ENCODE measurements at places on chromosomes 4 and X.

DNA sequence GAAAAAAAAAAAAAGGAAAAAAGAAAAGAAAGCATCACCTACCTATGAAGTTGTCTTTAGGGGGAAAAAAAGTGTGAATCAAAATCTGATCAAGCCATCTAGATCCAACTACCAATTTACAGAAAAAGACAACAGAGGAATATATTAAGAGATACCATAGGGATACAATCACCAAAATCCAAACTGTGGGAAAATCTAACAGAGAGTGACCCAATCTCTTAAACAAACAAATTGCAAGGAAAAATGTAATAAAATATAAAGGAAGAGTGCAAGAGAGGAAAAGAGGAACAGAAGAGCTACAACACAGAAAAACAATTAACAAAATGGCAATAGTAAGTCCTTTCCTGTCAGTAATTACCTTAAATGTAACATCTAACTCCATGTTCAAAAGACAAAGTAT is 19.0 kb downstream of the THOC2 start:
- no peak for DNase-seq

DNA sequence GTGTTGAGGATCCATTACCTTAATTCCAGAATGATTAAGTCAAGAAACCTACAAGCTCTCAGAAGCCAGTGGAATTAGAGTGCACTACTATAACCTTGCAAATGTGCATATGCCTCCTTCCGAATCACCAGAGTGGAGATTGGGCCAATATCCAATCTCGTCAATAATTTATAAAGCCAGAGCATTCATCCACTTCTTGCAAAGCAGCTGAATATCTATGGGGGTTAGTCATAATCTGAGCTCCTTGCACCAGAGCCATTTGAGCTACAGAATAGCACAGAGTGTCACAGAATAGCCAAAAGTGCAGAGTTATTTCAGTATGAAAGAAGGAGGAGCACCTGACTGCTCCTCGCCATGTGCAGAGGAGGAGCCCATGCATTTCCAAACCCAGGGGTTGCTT is 69.2 kb upstream of the MTM1 start:
- no peak for DNase-seq

GRCh38 chr4:30953799-30954198 is 233.6 kb downstream of the PCDH7 start:
- DNase-seq = no peak

DNA sequence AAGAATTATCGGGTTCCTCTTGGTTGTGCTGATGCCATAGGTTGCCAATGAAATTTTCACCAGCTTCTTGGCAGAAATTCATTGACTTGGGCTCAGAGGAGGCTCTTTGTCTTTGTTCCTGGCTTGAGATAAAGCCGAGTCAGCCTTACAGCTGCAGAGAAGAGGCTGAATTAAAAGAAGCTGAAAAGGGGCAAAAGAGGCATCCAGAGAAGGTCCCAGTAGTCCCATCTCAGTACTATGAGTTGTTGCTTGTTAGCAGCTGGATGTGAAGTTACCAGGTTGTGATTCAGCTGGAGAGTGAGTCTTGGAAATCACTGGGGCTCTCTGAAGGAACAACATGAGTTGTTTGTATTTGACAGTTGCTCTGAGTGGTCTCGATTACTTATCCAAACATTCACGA is 59.7 kb downstream of the SMAD1 start:
- DNase-seq = no peak

GRCh38 chrX:113804819-113805218 is 779.1 kb upstream of the HTR2C start:
- no peak for DNase-seq

DNA sequence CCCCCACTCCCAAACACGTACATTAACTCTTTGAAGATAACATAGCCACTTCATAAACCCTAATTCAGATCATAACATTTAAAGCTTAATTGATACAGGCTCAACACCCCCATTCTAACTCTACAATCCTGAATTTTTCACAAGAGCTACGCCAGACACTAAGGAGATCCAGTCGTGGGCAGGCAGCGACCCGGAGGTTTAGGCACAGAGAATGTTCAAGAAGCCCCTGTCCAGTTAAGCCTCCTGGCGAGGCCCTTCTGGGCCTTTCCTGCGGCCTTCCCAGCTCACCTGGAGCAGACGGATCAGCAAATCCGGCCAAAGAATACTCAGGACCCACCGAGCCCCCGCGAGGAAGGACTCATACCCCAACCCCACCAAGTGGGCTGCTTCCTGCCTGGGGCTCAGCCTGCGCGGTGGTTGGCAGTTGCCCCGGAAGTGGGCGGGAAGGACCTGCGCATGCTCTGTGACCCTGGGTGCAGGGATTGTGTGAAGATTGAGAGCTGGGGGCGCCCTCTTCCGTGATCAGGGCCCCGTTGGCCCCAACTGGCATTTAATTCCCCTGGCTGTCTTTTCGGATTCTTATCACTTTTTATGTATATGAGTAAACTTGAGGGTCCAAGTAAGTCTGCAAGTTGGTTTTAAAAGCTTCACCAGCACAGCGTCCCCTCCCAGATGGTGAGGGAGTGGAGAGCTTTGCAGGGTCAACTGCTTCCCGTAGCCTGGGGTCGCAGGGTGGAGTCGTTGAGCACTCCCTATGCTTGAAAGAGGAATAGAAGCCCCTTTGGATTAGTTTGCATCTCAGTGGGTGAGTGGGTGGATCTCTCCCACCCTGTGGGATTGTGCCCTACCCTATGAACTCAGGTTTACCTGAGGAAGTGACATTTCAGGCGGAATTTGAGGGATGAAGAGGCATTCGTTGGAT is at the start of gene TRIM61:
TSS of gene TRIM61 (minus strand) at position 415 of the 922 bp plus-strand sequence. CDS start 7,655 bp downstream, outside the sequence.
- peak; percentile 17 for DNase-seq

- no peak for DNase-seq
Observed at GRCh38 chrX:139495324-139495723, 35.2 kb upstream of the F9 start.

GRCh38 chr4:3223956-3224748 is 24.8 kb upstream of the MSANTD1 start:
- no peak for DNase-seq

- no peak for DNase-seq
Observed at GRCh38 chr4:65669111-65670019, 924 bp downstream of the EPHA5 start.

DNA sequence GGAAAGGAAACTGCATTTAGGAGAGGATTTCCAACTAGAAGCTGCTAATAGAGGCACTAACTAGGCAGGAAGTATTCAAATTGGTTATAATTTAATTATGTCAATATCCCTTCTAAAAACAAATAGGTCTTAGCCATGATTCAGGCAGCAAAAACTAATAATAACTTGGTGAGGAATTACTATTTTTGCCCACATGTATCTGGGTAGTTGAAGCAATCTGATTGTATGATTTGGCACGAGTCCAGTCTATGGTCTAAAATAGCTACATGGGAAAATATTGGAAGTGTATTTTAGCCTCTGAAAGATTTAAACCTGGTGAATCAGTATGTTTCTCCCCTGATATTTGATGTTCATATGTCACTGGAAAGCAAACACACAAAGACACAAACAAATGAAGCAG is 62.2 kb downstream of the MFAP3L start:
- no peak for DNase-seq

GRCh38 chrX:149848855-149849254 is 32.1 kb upstream of the MAGEA8 start:
- DNase-seq = no peak

DNA sequence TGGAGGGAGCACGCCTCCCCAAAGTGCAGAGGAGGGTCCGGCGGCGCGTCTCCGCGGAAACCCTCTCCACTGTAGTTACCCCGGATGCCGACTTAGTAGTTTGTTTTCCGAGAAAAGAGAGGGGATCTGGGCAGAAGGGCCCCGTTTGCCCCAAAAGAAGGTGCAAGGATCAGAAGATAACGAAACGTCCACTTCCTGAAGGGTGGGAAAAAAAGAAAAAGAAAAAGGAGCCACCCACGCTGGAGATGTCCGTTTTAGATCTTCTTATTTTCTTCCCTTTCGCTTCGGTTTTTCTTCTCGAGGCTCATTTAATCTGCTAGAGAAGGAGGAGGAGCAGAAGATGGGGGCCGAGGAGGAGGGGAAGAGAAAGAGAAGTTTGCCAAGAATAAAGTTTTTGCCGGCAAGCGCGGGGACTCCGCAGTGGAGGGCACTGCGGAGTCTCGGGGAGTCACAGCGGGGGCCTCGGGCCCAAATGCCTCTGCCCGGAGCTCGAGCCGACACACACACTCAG is 517 bp downstream of the LEF1 start:
- no peak for DNase-seq

DNA sequence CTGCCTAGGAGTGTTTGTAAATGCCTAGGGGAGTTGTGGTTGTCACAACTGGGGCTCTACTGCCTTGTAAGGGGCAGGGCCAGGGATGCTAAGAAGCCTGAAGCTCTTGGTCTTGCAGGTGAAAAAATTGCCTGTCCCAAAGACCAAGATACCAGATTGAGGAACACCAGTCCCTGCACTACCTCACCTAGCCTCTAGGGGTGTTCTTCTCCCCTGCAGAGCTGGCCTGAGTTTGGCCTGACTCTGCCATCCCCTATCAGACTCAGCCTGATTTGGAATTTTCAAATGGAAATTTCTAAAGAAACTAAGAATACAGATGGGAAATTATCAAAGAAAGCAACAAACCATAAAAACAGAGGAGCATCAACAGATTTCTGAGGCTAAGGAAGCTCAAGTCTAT is 90.4 kb downstream of the ZC4H2 start:
- no peak for DNase-seq

DNA sequence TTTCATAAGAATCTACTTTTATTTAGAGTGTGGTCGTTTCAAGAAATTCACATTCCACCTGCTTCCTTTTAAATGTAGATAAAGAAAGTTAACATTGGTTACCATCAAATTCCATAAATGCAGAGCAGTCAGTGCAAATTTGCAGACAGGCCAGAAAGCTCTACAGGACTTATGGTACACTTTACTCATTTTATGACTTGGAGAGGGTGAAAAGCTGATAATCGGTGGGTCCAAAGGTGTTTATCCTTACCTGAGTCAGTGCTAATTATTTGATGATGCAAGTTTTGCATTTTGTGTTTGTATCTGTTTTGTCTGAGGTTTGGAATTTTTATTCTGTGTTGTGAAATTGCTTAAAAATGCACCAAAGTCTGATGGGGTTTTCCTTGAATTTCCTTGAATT is 193.3 kb downstream of the PALLD start:
- DNase-seq = no peak

DNA sequence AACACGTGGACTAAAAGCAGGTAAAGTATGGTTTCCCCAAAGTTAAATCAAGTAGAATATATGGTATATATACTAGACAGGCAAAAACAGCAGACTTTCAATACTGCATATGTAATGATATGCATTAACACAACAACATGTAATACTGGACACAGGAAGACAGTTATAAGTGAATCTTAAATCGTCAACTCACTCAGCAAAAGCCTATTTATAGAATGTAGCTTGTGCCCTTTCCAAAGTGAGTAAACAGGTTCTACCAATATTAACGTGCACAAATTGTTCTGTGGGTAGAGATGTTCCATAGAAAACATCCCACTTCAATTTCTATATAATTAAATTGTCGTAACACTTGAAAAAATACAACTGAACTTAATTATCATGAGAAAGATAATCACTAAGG is 30.6 kb downstream of the FAM241A start:
- DNase-seq = no peak

DNA sequence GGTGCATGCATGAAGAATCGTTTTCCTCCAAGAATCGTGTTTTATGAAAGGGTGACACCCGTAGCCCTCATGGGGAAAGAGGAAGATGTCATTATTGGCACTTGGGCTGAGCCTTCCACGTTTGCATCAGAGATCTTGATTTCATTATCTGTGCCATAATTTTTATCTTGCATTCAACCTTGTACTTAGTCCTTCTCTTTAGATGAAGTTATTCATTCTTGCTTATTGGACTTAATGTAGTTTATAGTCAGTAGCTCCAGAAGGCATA is 66.8 kb downstream of the GAB1 start:
- no peak for DNase-seq

GRCh38 chrX:123219916-123220315 is 35.8 kb downstream of the GRIA3 start:
- no peak for DNase-seq

GRCh38 chr4:109912706-109913595 is at the start of gene EGF:
Gene EGF, plus strand, starts transcription at chr4:109912883. Its CDS starts 453 bp downstream, at chr4:109913336.
- no peak for DNase-seq

DNA sequence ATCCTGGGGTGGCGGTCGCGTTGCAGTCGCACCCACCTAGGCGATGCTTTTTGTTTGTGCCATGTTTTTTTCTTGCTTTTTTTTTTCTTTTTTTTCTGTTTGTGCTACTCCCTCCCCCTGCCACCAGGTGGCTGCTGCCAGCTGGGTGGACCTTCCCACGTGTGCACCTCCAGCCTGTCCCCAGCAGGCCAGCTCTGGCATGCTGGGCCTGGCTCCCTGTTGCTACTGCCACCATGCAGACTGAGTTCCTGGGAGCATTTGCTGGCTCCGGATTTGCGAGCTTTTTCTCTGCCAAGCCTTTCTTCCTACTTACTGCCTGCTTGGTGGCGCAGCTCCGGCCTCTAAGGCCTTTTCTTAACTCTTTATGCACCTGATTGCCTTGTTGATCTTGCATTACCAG is 161.2 kb upstream of the WDFY3 start:
- DNase-seq = no peak

DNA sequence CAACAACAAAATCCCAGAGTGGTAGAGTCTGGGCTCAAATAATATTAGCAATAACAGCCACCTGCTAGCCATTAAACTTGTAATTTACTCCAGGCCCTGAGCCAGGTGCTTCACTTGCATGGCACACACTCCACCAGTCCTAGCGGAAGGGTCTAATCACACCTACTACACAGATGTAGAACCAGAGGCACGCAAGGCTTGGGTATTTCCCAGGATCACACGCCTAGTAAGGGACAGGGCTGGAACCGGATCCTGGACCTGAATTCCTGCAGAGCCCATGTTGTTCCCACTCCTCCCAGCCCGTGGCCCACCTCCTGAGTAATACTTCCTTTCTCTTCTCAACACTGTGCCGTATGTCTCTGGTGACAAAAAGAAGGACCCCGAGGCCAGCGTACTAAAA is 5.7 kb downstream of the MAGEA1 start:
- no peak for DNase-seq

DNA sequence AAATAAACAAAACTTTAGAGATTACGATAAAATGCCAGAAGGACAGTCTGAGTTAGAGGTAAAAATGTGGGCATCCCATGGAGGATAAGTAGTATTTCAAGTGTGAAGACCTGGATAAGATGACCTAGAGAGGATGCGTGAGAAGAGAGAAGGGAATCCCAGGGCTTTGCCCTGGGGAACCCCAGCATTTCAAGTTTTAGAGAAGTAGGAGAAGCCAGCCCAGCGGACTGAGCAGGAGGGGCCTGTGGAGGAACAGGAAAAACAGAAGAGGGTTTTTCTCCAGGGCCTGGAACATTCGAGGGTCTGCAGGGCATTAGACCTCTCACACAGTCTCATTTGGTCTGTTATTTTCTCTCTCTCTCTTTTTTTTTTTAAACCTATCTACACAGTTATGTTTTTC is 2.9 kb upstream of the CFP start:
- DNase-seq = no peak

DNA sequence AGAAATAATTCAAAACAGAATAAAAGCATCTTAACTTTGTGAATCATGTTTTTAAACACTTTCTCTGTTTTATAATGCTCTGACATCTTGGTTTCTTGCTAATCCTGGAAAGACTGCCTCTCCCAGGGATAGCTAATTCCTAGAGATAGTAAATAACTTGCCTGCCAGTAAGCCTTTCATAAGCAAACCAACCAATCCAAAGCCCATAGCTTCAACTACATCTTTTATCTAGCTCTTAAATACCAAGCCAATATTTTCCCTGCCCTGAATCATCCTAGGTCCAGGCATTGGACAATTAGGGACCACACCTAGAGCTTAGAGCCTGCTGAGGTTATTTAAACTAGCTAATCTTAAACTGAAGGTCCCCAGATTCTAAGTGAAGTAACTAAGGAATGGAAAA is 223.7 kb upstream of the DIPK2B start:
- DNase-seq = no peak
